AG04450 (cell line): ENCODE measurements at places on chromosomes 13 and 19. TPM values are rescaled to one million over a fixed set of nuclear protein-coding genes. Genes with fewer than 3 reads are reported as not detected.

- no peak for DNase-seq
Observed at GRCh38 chr19:35291916-35292315, at the start of gene MAG. Gene MAG, plus strand, starts transcription at chr19:35292161. Its CDS starts 3,248 bp downstream, at chr19:35295409.

DNA sequence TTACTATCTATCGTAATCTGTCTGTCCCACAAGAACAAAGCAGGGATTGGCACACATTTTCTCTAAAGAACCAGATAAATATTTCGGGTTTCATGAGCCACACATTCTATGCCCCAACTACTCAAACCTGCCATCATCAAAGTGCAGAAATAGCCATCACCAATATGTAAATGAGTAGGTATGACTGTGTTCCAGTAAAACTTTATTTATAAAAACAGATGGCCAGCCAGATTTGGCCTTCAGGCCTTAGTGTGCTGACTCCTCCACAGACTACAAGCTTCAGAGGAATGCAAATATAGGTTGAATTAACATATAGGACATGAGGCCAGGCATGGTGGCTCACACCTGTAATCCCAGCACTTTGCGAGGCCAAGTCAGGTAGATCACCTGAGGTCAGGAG is 8.9 kb upstream of the DNMT1 start:
- no peak for DNase-seq

DNA sequence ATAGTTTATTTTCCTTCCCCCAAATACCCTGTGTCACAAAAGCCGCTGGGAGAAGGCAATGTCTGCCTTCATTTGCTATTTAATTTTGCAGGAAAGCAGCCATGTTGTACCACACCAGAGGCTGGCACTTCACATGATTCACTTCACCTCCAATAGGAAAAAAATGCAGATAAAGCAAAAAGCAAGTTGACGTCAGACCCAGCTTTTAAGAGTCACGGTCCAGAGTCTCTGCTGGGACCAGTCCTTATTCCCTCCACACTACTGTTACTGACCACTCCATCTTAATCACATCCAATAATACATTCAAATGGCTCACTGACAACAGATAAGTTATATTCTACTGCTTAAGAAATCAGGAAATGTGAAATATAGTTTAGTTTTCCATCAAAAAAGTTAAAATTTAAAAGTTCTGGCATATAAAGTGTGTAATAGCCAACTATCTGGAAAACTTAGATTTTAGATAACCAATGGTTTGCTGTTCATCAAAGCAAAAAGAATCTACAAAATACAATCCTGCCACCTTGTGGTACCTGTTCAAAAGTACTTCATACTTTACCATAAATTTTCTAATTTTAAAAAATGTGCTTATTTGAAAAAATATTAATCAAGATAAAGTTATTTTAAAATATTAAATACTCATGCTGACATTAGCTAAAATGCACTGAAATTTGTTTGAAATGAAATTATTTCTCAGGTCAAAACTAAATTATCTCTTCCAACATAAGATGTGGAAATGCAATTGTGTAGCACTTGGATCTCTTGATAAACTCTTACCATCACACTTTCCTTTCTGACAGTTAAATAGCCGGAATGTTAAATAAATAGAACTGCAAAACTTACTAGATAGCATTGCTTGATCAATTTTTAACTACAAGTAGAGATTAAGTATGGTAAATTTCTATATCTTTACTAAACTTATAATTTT is 97.3 kb downstream of the SERP2 start:
- no peak for DNase-seq

GRCh38 chr19:48530770-48531169 is 19.1 kb upstream of the LMTK3 start:
- no peak for DNase-seq

DNA sequence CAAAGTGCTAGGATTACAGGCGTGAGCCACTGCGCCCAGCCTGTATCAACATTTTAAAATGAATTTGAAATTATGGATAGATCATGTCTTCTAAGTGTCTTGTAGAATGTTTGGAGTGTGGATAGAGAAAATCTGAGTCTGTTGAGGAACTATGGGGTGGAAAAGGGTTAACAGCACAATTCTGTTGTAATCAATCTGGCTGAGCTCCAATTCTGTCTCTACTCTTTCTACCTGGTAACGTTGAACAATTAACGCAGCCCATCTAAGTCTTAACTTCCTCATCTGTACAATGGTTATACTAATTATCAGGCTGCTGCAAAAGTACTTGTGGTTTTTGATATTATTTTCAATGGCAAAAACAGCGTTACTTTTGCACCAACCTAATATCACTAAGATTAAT is 4.1 kb downstream of the FPR2 start:
- DNase-seq: no peak

GRCh38 chr13:97911311-97912138 is 42.0 kb upstream of the IPO5 start:
- DNase-seq: no peak

DNA sequence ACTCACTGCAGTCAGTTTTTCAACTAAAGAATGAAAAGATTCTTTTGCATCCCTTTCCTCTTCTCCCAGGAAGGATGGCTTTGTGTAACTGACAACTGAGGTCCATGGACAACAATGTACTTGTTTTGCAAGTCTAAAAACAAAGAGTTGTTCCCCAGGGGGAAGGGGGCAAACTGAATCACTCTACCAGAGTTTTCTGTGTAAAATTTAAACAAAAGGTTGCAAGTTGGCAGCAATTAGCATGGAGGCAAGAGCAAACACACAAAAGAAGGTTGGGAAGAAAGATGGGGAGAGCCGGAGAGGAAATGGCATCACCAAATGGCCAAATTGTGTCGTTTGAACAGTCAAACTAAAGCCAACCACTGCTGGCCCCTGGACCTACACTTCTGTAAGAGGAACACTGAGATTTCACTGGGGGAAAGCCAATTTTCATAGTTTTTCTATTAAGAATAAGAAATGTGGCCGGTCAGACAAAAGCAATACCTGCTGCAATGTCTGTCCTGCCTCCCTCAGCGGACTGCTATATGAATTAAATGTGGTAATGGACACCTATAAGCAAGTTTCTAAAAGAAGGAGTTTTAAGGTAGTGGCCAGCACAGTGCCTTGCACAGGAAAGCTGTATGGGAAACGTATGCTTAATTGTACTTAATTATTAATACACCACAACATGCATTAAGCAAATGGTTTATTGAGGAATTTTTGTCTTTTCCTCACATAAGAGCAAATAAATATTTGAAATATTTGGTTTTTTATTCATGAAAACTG is 16.1 kb upstream of the SACS start:
- no peak for DNase-seq

WDR87 gene
- not detected in 2 replicates for polyA plus RNA-seq

PGLYRP2 gene
- not detected in 2 replicates for polyA plus RNA-seq

ZSCAN5C gene
- polyA plus RNA-seq: not detected in 2 replicates

ATP13A1 gene
- polyA plus RNA-seq: 9.4 and 13.4 TPM in 2 replicates

IFNL4 gene
- polyA plus RNA-seq: not detected in 2 replicates
